ENCODE measurements at places on chromosomes 4 and X.

DNA sequence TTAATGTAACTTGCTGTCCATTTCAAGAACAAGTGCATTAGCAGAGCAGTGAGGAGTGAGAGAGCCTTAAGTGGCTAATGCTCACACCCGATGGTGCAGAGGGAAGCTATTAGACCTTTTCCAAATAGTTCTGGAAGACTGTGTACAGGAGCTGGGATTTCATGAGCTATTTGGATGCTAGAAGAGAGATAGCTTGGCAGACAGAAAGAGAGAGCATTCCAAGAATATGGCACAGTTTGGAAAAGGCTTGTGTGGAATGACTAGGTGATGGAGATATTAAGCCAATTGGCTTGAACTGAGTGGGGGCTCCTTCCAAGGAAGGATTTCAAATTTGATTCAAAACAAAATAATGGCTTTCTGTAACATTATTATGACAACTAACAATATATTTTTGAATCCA lies 1097.2 kb upstream of the TENM3 start:
- no peak for DNase-seq

GRCh38 chrX:130756233-130756632 lies 146.8 kb downstream of the ENOX2 start:
- DNase-seq: no peak

DNA sequence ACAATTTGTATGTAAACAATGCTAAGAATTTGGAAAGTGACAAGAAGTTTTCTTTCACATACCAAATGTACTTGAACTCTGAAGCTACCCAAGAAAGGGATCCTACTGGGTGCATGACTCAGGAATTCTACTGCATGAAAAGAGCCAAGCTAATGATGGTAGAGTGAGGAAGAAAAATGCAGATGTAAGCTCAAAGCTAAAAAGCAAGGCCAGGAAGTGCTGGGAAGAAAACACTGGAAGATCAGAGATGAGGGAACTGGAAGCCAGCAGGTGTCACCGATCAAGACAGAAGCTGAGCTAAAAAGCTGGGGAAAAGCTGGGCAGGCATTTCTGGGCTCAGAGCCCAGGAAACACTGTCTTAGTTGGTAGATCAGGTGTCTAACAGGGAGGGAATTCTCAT lies 449.1 kb downstream of the NKX6-1 start:
- DNase-seq: no peak

- no peak for DNase-seq
Observed at GRCh38 chr4:100041646-100042045, 91.6 kb upstream of the H2AZ1 start.

DNA sequence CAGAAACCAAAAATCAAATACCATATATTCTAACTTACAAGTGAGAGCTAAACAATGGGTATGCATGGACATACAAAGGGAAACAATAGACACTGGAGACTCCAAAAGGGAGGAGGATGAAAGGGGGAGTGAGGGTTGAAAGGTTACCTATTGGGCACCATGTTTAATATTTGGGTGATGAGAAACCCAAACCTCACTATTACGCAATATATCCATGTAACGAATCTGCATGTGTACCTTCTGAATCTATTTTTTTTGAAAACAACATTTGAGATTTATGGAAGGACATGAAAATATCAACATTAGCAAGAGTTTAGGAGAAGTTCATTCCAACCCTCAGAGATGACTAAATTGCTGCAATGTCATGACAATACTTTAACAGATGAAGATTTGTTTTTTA lies 586.1 kb downstream of the GBA3 start:
- DNase-seq: no peak

DNA sequence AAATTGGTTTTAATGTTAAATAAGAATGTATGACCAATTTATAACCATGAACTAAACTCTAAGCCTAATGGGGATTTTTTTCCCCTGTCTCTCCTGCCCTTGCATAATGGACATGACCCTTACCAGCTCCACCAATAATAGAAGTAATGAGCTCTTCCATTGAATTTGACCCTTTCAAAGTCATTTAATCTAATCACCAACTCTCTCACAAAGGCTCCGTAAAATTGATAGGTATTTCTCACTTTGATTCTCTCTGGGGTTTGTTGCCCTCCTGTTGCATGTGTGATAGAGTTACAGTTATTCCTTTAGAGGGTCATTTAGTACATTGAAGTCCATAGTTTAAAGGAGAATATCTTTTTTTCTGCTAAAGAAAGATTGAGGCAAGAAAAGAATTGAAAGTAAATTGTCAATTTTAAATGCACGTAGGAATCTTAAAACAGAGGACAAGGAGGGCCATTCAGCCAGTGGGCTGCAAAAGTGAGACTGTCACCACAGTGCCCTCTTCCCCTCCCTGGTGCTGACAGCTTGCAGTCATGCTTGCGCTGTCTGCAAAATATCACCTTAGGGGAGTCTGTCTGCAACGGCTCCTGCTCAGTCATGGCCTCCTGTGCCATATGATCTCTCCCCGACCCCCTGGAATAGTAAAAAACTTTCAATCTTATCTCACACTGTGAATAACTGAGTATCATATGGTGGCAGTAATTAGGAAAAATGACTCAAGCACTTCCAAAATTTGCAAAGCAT lies 307.5 kb upstream of the GNPDA2 start:
- no peak for DNase-seq
